ENCODE measurements at places on chromosomes 3 and 15.

GRCh38 chr15:77975332-77976094 is 102.0 kb downstream of the TBC1D2B start:
- DNase-seq = peak; percentile 38

DNA sequence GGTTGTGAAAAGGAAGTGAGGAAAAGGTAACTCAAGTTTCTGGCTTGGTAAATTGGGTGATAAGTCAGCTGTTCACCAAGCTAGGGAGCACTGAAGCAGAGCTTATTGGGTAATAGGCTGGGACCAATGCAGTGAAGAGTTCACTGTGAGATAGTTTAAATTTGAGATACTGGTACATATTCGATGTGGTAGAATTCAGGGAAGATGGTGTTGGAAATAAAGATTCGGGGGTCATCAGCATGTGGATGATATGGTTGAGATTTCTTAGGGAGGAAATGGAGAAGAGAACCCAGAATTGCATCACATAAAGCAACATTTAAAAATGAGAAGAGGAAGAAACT is 16.9 kb downstream of the MME start:
- DNase-seq = no peak

- DNase-seq = no peak
Measured at GRCh38 chr3:172580680-172581401, 57.6 kb upstream of the TNFSF10 start.

DNA sequence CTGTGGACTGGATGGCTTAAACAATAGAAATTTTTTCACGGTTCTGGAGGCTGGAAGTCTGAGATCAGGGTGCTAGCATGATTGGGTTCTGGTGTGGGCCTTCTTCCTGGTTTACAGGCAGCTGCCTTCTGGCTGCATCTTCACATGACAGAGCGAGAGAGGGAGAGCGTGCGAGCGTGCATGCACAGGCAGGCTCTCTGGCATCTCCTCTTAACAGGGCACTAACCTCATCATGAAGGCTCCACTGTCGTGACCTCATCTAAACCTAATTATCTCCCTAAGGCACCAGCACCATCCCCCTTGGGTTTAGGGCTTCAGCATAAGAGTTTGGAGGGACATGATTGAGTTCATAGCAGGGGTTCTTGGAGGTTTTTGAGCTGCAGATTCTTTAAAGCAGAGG is 292.0 kb upstream of the C2CD4B start:
- DNase-seq = no peak

DNA sequence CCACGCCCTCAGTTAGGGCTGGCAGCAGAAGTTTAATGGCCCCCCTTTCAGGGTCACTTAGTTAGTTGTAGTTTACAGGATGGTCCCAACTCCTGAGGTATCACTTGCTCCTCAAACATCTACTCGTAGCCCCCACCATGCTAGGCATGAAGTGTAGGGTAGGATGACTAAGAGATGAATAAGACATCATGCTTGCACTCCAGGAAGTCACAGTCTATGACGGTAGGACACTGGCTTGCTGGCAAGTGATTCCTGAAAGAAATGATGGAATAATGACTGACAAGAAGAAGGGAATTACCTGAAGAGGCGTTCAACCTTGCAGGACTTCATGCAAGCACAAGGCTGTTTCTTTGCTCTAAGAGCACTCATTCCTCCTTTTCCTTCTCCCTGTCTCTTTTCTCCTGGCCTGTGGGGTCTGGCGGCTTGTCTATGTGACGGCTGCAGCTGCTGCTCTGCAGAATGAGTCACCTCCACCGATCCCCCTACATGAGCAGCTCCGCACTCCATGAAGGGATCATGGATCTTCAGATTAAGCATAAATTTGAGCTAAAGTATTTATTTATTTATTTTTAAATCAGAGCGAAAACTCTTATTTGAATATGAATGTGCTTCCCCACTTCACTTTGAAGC is 82.9 kb upstream of the BOC start:
- DNase-seq = peak; percentile 43

DNA sequence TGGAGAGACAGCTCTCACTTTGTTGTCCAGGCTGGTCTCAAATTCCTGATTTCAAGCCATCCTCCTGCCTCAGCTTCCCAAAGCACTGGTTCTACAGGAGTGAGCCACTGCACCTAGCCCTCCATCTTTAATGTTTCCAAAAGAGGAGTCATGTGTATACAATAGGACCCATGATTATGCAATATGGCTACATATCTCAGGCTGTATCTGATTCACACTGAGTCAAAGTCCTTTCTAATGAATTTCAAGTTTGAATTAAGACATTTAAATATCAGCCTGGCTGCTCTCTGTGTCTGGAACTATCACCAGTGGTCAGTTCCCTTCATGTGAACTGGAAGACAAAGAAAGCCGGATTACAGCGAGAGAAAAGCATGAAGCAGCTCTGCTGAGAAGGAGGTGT is 90.5 kb downstream of the MINAR1 start:
- DNase-seq = no peak

DNA sequence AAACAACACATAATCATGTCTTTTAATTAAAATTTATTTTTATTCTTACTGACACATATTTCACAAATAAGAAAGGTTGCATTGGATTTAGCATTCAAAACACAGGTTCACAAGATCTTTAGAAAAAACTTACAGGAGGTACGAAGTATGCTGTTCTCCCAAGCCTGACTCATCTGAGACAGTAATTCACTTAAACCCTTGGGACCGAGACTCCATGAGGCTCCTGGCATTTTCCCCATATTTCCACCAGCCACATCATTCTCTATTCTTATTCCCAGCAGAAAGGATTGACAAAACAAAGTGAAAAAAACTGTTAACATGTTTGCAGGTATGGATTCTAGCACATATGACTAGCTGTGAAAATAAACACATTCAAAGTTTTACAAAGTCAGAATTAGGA is 52.6 kb downstream of the CNTN3 start:
- DNase-seq = no peak

GRCh38 chr15:85874236-85874635 is 79.5 kb upstream of the KLHL25 start:
- DNase-seq = no peak

DNA sequence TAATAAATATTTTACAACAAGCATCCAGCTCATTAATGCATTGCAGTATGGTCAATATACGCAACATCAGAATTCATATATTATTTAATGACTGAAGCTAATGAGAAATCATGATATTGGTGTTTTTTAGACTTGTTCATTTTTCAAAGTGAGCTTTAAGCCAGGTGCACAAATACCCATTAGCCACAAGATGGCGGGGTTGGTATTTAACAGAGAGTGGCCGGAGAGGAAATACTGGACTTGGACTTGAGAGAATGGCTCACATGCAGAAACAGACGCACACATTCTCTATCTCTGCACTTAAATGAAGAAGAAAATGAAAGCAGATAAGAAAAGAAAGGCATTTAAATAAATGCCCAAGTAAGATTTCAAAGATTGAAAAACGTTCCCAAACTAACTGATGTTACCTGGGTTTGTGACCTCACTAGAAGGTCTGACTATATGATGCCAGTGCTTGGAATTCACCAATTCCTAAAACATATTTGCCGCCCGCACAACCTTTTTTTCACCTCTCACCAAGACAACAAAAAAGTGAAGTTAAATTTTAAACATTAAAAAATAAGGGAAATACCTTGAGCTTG is 21.2 kb upstream of the CRBN start:
- peak; percentile 63 for DNase-seq

DNA sequence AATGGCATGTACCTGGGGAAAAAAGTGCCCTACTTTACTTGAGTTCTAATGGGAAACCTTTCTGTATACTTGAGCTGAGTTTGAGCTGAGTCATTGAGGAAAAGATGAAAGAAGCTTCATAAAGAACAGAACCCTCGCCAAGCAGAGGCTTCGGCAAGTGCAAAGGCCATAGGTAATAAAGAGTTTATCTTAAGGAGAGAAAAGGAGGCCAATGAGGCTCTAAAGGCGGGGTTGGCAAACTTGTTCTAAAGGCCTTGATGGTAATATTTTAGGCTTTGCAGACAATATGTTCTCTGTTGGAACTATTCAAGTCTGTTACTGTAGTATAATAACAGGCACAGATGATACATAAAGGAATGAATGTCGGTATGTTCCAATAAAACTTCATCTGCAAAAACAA is 17.6 kb upstream of the TRAT1 start:
- no peak for DNase-seq
